Bronchus fibroblast of lung (primary cell): ENCODE measurements at places on chromosomes 5 and 9. TPM values are rescaled to one million over a fixed set of nuclear protein-coding genes. Genes with fewer than 3 reads are reported as not detected.

NPR3 gene
- total RNA-seq: 19.3 and 19.9 TPM in 2 replicates

SPAG8 gene
- total RNA-seq: 1.5 and 2.4 TPM in 2 replicates

ATP10B gene
- not detected in 2 replicates for total RNA-seq

PTGER4 gene
- 26.6 and 34.1 TPM in 2 replicates for total RNA-seq

FOXI1 gene
- total RNA-seq: not detected in 2 replicates
